ENCODE measurements at places on chromosomes 3 and 15.

DNA sequence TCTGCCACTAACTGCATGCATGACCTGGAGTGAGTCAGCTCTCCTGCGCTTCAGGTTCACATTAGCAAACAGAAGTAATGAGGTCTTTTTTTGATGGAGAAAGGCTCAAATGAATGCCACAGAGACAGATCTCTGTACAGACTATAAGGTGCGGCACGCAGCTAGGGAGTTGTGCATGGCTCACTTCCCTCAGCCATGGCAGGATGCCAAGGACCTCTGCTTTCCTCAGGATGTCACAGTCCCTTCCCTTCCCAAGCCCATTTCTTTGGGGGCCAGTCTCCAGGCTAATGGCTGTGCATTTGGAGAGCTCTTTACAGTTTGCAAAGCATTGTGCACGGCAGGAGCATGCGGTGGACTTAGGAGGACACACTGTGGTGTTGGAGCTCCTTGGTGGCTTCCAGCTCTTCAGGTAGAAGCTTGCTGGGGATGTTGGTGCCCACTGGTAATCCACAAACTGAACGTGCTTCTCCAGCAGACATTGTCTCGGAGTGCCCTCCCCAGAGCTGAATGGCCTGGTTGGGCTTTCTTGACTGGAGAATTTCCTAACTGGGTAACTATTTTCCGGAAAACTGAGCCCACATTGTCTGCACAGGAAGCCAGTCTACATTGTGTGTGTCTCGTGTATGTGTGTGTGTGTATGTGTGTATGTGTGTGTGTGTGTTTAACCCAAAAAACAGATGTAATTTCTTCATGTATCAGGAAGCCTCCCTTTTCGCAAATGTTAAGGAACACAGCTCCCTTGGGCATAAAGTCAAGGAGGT, 172.5 kb upstream of the TLE3 start:
- no peak for DNase-seq

- no peak for DNase-seq
These were observed 37.2 kb downstream of the CCDC54 start for GRCh38 chr3:107414325-107414964.

DNA sequence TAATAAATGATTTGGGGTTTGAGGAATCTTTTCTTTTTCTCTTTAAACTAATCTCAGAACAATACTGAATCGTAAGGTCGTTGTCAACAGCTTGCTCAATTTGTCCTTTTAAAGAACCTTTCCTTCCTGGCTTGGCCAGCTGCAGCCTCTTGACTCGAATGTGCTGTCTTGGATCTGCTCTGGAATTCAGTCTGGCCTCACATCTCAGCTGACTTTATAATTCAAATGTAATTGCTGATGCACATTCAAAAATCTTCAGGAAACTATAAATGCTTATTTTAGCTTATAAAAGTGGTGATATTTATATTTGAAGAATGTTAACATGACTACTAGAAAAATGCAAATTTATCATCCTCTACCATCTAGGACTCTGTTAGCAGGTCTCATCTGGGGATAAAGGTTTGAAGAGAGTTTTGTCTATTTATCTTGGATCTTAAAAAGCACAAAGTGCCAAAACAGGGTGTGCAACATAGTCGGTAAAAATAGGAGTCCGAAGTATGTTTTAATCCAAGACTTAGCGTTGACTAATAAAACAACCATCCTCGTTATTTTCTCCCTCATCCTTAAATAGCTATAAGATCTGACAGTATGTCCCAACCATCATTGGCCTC, 1035.2 kb downstream of the MCTP2 start:
- no peak for DNase-seq

DNA sequence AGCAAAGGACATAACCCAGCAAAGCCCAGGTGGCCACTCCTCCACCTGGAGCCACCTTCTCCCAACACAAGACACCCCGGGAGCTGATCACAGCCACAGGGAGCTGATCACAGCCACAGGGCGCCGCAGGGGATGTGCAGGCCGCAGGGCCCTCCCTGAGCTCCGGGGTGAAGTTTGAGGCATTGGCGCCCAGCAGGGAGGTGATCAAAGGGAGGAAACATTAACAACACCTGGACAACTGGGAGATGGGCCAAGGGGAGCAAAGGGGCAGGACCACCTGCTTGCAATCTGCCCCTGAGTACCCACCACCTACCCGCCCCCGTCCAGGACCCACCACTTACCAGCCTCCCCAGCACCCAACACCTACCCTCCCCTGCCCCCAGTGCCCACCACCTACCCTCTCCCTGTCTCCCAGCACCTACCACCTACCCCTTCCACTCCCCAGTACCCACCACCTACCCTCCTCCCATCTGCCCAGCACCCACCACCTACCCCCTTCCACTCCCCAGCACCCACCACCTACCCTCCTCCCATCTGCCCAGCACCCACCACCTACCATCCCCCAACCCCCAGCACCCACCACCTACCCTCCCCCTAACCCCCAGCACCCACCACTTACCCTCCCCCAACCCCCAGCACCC, 2.4 kb downstream of the UROC1 start:
- DNase-seq = no peak

DNA sequence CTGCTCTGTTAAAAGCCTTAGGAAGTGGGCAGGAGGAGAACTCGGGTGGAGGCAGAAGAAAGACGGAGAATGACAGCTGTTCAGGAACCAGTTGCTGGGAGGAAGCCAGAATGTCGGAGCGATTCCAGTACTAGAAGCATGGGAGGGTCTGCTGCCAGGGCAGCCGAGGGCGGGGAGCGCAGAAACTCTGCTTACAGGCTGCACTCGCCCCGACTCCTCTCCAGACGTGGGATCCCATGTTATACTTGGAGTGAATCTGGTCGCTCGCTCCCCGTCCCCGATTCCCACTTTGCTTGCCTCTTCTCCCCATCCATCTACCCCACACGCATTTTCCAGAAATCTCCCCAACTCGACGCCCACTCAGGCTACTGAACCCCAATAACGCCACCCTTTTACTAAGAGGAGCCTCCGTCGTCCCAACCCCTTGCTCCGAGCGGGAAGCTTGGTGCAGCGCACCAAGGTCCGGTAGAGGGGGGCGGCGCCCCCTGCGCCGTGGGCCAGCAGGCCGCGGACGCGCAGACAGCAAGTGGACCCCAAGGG, 665 bp downstream of the GATM start:
- no peak for DNase-seq

- DNase-seq = no peak
These were observed 105.7 kb downstream of the MBNL1 start for GRCh38 chr3:152374262-152374990.
